NCI-H1436 treated with DMSO at 0.1 percent for 48 hours (cell line): ENCODE measurements at places on chromosomes 11 and 22.

DNA sequence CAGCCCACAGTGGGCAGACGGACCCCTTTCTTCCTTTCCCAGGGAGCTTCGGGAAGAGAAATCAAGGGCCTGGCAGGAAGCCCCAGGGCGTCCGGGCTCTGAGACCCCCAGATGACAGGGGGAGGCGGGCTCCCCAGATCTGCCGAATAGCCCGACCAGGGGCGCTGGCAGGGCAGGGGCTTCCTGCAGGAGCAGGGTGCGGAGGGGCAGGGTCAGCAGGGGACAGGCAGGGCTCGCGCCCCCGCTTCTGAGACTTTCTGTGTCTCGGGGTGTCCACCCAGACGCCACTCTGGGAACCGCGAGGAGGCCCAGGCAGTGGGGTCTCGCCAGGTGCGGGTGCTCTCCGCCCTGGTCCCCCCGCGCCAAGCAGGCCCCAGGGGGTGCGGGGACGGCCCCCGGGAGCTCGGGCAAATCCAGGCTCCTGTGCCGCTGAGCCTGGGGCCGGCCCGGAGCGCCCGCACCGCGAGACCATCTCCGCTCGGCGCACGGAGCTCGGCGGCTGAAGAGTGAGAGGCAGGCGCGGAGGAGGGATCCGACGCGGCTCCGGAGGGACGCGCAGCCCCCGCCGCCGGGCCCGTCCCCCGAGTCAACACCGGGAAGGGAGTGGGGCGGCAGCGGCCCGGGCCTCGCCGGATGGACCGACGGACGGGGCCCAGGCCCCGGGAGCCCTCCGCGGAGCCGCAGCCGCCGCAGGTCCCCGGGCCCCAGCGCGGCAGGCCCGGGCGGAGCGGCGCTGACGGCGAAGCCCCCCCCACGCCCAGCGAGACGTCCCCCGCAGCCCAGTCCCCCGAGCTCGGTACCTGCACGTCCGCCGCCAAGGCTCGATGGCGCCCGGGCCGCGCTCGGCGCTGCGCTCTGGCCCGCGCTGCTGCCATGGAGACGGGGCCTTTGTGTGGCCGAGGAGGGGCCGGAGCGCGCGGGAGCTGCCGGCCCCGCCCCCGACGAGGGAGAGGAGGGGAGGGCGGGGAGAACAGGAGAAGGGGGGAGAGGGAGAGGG, at the start of gene PLXNB2:
Gene PLXNB2, minus strand, starts transcription at position 894 of the 997 bp plus-strand sequence. CDS start 17,062 bp downstream, outside the sequence.
- DNase-seq: peak; percentile 14

- DNase-seq: no peak
Observed at GRCh38 chr11:110077346-110077745, 15.8 kb upstream of the ZC3H12C start.

GRCh38 chr11:124938206-124938765, 2.4 kb upstream of the HEPACAM start:
- DNase-seq: no peak

DNA sequence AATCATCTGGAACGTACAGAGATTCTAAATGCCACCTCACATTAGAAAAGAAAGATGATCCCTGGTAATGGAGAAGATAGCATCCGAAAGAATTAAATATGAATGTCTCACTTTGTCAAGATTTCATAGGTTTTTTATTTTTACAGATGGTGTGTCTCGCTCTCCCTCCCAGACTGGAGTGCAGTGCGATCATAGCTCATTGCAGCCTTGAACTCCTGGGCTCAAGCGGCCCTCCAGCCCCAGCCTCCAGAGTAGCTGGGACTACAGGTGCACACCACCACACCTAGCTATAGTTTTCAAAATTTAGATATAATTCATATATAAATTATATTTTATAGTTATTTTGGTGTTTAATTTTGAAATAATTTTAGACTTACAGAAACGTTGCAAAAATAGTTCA, 16.7 kb upstream of the SMTN start:
- no peak for DNase-seq

DNA sequence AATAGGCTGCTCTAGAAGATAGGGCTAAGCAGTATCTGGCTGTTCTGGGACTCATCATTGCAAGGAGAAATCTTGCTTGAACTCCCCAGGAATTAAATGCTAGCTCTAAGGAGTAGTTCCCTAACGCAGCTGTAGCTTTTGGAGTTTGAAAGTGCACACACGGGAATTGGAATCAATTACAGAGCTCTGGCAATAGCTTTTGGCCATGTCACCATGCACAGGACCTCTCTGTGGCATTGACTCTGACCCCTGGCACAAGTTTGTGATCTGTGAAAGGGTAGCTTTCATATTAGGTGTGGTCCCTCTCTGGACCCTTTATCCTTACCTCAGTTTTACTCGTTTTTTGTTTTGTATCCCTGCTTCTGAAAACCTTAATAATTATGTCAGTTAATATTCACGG, 121.6 kb downstream of the FAT3 start:
- DNase-seq: no peak

DNA sequence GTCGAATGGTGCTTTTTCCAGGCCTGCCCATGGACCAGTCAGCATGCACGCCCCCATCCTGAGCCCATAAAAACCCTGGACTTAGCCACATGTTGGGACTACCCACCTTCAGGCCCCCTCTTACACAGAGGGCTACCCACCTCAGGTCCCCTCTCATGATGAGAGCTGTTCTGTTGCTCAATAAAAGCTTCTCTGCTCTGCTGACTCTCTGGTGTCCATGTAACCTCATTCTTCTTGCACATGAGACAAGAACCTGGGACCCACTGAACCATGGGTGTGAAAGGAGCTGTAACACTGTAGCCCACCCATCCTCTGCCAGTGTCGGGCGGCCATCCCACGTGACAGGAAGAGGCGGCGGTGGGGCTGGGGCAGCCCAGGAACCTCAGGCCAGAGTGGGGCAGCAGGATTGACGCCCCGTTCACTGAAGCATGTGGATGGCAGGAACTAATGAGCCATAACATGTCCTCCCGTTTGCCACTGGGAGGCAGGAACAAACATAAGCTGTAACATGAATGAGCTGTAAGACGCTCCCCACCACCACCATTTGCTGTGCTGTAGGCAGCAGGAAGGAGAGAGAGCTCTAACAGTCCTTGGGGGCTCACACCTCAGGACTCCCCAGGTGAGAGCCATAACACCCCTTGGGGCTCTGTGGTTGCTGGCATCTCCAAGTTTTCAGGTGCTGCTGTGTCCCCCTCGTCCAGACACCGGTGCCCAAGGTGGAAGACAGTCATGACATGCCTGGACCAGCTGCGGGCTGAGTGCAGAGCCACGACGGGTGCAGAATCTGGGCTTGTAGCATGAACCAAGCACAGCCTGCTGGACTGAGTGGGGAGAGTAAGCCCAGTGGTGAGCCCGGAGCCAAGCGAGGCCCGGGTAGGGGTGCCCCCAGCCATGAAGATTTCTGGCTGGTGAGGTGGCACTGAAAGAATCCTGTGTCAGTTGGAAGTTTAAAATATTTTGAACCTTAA, 69.4 kb downstream of the MCHR1 start:
- no peak for DNase-seq

GRCh38 chr22:47053013-47053725, 290.7 kb downstream of the TBC1D22A start:
- DNase-seq: no peak

- DNase-seq: no peak
Observed at GRCh38 chr11:124078591-124078990, 36.7 kb upstream of the VWA5A start.

DNA sequence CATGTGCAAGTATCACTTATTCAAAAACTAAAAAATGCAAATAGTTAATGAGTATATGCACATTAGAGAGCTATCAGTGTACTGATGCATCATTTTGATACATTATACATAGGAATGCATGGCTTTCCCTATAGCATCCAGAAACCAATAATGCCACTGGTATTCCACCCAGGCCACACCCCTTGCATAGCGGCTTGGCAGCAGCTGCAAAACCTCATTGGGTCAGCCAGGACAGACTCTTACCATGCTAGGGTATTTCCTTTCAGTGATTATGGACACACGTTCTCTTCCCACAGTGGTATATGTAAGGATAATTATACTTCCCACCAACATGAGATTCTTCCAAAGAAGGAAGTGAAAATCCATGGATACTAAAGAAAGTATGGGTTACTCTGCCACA, 145.9 kb upstream of the PITPNB start:
- DNase-seq: no peak

GRCh38 chr22:47151490-47151889, 389.0 kb downstream of the TBC1D22A start:
- DNase-seq: no peak

DNA sequence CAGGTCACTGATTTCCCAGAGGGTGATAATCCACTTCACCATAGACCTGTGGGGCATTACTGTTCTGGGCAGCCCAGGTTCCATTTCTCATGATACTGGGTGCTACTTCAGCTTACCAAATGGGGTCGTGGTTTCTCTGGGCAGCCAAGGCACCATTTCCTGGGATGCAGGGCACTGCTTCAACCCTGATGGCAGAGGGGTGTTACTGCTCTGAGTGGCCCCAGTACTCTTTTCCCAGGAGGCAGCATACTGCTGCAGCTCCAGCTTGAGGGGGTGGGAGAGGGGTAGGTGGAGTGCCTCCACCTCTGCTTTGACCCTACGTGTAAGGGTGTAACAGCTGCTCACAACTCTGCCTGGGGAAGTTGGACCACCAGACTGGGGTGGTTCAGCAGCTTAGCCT, 51.1 kb downstream of the PRMT3 start:
- no peak for DNase-seq

GRCh38 chr22:36281781-36282327, 28.9 kb downstream of the APOL1 start:
- DNase-seq: no peak
